ENCODE measurements at places on chromosomes 3 and 15.

GRCh38 chr15:48680841-48681240, 35.3 kb upstream of the FBN1 start:
- no peak for DNase-seq

- no peak for DNase-seq
Observed at GRCh38 chr3:107106316-107106715, 270.9 kb upstream of the CCDC54 start.

- peak; percentile 8 for DNase-seq
Observed at GRCh38 chr3:16300307-16300706, 35.3 kb downstream of the OXNAD1 start.

- no peak for DNase-seq
Observed at GRCh38 chr15:43125100-43125661, 8.2 kb upstream of the TMEM62 start.

DNA sequence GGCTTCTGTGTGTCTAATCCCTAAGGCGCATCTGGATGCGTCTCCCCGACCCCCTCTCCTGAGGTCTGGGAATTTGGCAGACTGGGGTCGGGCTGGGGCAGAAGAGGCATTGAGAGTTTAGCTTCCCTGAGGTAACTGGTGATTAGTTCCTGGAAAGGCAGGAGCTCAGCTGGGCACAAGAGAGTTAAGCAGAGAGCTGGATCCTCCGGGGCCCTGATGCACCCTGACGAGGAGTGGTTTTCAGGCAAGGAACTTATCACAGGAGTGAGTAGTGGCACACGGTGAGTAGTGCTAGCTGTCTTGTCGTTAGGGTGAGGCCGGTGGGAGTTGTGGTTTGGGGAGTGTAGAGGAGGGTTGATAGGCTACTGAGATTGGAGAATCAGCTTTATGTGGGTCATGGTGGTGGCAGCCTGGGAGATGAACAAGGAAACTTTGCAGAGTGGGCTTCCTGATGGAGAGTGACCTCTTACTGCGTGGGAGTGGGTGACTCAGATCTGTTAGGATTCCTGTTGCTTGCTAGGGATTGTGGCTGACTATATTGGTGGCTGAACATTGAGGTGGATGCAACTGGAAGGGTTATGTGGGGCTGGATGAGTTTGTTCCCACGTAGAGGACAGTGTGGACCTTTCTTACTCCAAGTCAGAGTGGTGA, 897 bp downstream of the RAD54L2 start:
- peak; percentile 16 for DNase-seq

GRCh38 chr3:113695431-113695785, 1.0 kb downstream of the USF3 start:
- DNase-seq = no peak

DNA sequence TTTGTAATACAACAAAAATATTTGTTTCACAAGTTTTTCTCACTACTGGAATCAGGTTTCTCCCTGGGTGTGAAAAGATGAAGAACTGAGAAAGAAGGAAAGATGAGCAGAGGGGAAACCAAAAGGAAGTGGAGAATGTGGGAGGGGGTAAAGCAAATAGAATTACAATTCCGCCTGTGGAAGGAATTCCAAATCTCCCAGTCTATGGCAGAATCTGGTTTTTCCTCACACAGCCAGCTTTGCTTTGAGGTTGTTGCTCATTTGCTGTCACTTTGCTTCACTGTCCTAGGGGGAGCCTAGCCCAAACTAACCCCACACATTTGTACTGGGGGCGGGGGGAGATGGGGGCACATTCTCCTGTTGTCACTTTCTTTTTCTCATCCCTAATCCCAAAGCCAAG, 43.9 kb downstream of the RPL22L1 start:
- no peak for DNase-seq

- no peak for DNase-seq
Observed at GRCh38 chr3:66479532-66479947, 21.3 kb downstream of the LRIG1 start.

DNA sequence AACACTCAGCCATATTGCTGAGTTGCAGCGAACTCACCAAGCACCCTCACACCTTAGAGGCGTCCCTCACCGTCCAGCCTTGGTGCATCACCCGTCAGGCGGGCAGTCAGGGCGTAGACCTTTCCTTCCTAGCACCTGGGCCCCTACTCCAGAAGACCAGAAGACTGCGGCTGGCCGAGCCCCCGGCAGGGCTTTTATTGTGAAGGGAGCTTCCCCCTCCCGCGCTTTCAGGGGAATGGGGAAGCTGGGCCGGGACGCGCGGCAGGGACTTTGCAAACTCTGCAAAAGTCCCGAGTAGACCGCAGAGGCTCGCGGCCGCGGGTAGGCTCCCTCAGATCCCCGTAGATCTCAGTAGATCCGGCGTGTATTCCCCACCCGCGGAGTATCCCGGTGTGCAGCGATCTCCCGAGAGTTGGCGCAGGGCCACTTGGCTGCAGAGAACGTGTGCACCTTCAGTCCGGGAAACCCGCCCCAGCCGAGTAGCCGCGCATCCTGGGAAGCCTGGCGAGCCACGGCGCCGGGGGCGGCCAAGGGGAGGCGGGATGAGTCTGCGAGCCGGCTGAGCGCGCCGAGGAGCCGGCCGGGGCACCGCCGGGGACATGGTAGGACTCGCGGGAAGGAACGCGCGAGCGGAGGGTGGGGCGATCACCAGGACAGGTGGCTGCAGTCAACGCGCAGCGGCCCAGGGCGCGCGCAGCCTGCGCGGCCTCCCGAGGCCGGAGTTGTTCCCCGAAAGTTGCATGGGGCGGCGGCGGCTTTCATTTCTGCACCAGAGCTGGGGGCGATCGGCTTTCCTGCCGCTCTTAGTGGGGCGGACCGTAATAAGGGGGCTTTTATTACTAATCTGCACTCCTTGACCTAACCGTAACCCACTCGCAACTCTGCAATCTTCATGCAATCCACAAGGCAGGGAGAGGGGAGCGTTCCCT, at the start of gene GASK1A:
GASK1A (plus strand) TSS at position 268 of the 929 bp plus-strand sequence; CDS start at position 600, 332 bp downstream.
- DNase-seq = no peak

DNA sequence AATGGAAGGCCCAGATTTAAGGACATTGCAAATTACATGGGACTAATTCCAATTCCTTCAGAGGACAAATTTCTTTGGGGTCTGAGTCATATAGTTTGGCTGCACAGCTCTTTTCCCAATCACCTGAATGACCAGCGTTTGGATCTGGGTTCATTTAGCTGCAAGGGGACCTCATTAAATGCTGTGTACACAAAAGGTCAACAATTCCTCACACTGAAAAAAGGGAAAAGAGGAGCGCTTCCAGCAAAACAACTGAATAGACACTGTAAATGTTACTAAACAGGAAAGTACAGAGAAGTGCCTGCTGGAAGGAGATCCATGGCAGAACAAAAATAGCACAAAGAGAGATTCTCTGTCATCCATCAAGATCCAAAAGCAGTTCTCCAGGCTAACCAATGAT, 356.0 kb upstream of the LMCD1 start:
- DNase-seq = no peak

DNA sequence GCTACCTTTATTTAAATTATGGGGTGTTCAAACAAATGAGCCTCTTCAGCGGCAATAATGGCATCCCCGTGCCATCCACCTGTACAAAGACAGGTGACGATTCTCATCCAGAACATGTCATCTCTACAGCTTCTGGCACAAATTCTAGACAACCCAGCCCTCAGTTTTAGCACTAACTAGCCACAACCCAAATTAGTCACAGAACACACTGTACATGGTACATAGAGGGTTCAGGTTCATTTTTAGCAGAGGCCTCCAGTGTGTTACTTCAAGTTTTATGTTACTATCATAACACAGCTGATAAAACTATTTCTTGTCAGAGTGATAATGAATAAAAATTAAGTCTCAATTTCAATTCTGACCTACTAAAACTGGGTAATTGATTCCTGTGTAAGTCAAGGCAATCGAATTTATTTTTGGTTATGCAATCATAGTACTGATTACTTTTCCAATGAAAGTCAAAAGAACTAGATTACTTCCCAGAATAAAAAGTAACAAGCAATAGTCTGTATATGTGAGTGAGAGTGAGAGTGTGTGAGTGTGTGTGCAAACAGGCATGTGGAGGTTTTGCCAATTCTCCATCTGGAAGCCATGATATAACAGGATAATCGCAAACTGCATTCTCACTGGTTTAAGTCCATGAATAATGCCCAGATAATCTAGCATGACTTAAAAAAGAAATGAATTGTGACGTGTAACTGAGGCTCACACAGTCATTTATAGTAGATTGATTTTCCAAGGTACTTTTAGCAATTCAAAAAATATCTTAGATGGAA, 37.4 kb downstream of the SHQ1 start:
- no peak for DNase-seq

GRCh38 chr15:70802629-70803028, 39.3 kb upstream of the UACA start:
- no peak for DNase-seq
